Activated CD4-positive, alpha-beta T cell treated with anti-CD3 and anti-CD28 coated beads, Interleukin-2, amount 50 U/mL, for 4 hours (primary cell): ENCODE measurements at places on chromosomes 2 and 18.

DNA sequence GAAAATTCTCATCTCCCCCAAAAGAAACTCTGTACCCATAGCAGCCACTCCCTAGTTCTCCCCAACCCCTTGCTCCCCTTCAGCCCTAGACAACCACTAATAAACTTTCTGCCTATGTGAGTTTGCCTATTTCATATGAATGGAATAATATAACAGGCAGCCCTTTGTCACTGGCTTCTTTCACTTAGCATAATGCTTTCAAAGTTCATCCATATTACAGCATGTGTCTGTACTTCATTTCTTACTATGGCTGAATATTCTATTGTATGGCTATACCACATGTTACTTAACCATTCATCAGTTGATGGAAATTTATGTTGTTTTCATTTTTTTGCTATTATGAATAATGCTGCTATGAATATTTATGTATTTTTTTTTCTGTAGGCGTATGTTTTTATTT lies 442.9 kb downstream of the SLC4A3 start:
- no peak for DNase-seq

DNA sequence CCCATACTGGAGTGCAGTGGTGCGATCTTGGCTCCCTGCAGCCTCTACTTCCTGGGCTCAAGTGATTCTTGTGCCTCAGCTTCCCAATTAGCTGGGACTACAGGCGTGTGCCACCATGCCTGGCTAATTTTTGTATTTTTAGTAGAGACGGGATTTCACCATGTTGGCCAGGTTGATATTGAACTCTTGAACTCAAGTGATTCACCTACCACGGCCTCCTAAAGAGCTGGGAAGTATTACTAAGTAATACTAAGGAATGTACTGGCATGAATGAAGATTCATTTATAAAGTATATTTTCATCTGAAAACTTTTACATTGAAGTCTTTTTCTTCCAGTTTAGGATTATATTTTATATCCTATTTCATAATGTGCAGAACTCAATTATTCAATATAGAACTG lies 38.1 kb downstream of the NUP35 start:
- no peak for DNase-seq

DNA sequence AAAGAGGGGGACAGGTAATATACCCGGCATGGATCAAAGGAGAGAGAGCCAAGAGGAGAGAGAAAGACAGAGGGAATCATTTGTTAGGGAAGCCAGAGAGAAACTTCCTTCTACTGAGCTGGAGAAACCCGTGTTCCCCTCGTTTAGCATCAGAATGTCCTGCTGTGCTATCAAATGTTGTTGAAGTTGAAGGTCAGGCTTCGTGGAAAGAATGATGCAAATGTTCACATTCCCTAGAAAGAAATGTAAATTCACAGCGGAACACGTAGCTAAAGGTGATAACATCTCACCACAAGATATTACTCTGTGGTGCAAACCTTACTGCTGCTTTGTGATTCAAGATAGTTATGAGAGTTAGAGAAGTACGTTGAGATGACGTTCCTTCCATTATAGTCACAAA lies 258.1 kb downstream of the LNPK start:
- no peak for DNase-seq

DNA sequence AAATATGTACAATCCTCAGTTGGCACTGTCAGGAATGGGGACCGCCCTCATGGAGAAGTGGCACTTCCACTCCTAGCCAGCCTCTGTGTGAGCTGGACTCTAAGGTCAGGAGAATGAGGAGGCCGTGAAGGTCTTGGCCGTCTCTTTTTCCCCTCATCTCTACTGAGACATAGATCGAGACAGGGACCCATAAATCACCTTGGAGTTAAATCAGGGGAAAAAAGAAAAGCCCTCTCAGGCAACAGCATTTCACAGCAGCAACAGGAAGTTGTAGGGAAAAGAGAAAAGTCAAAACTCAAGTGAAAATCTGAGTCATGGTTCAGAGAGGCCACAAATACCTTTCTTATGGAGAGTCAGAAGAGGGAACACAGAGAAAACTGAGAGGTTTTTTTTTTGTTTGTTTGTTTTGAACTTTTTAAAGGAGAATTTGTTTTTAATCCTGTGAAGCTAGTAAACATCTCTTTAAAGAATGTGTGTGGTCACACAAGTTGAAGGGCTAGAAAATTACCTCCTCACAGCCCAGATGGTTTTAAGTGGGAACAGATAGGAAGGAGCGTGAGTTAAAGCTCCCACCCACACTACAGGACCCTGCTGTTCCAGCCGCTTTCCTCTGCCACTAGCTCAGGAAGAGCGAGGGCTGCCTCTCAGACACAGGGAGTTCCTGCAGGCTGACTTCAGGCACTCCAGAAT lies 30.6 kb upstream of the CYP1B1 start:
- no peak for DNase-seq

DNA sequence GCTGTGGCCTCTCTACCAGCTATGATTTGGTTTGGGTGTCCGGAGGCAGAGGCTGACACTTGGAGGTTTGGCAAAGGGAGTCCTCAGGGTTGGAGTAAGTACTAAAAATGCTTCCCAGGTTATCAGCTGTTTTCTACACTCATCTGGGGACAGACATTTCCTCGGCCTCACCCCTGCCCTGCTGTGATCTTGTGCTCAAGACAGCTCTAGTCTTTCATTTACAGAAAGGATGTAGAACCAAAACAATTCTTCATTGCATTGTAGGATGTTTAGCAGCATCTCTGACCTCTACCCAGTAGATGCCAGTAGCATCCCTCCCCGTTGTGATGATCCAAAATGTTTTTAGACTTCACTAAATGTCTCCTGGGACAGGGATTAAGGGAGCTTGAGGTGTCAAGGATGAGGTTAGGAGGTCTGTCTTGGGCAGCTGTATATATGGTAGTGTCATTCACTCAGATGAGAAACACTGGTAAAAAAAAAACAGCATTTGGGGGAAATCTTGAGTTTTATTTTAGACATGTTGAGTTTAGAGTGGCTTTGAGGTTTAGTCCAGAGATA lies 26.6 kb downstream of the CD28 start:
- DNase-seq = no peak

GRCh38 chr2:119462574-119462973 lies 30.9 kb downstream of the TMEM37 start:
- DNase-seq = no peak

GRCh38 chr2:118495290-118495689 lies 352.2 kb downstream of the EN1 start:
- DNase-seq = no peak

DNA sequence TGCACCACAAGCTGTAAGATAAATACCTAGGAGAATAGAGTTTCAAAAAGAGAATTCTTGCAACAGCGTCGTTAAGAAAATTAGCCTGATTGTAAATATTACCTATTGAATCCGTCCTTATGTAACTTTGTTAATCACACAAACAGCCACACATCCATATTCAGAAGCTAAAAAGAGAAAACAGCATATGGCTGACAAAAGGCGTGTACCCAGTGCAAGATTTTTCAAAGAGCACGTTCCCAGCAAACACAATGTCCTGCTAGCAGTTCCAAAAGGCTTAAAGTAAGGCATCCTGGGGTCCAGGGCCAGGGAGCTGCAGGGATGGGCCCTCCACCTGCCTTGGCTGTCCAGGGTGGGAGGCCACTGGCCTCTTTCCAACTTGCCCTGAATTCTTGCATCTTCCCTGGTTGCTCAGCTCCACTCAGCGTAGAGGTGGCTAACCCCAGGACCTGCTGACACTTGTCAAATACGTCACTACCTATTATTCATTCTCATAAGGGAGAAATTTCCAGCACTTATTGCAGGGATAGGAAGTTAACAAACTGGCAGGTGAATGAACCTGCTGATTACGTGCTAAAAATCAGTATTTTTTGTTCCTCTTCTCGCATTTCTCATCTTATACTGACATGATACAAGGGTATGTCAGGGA lies 102.1 kb upstream of the NEDD4L start:
- DNase-seq = no peak

GRCh38 chr18:25112821-25113434 lies 239.0 kb downstream of the ZNF521 start:
- DNase-seq = no peak

- DNase-seq = no peak
Observed at GRCh38 chr2:30437809-30438548, 9.1 kb upstream of the LCLAT1 start.

GRCh38 chr2:73594251-73594650 lies 48.0 kb downstream of the NAT8 start:
- DNase-seq = no peak

- no peak for DNase-seq
Observed at GRCh38 chr2:204315236-204315662, 230.0 kb upstream of the PARD3B start.

GRCh38 chr2:109270505-109271312 lies 141.7 kb downstream of the SH3RF3 start:
- DNase-seq = no peak

GRCh38 chr18:43248610-43249249 lies 28.6 kb downstream of the SYT4 start:
- DNase-seq = no peak

DNA sequence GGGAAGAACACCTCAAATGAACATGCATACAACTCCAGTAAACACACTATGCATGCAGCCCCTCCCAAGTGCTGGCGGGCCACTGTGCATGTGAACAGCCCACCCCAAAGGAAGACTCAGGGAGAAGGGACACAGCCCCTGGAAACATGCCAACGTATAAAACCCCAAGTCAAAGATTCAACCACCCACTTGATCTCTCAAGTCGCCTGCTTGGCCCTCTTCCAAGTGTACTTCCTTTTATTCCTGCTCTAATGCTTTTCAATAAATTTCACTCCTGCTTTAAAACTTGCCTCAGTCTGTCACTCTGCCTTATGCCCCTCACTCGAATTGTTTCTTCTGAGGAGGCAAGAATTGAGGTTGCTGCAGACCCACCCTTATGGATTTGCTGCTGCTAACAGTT lies 139.1 kb downstream of the C1D start:
- no peak for DNase-seq

DNA sequence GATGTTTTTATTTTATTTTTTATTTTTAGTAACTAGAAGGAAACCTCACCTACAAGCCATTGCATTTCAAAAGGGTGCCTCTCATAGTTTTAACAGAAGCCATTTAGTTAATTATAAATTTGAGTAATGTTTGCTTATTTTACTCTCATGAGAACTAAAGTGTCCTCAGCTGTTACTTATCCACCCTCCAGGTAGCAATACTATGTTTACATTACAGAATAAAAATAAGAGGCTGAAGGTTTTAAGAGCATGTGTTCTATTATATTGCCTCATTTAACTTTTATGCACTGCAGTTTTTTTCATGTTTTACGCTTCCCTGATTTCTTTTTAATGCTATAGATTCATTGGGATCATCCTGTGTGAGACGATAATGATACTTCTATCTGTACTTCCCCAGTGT lies 235.5 kb downstream of the THSD7B start:
- no peak for DNase-seq

- DNase-seq = no peak
Observed at GRCh38 chr2:233768076-233768475, 8.0 kb downstream of the UGT1A1 start.

- DNase-seq = no peak
Observed at GRCh38 chr2:67313536-67313935, 83.6 kb upstream of the ETAA1 start.

DNA sequence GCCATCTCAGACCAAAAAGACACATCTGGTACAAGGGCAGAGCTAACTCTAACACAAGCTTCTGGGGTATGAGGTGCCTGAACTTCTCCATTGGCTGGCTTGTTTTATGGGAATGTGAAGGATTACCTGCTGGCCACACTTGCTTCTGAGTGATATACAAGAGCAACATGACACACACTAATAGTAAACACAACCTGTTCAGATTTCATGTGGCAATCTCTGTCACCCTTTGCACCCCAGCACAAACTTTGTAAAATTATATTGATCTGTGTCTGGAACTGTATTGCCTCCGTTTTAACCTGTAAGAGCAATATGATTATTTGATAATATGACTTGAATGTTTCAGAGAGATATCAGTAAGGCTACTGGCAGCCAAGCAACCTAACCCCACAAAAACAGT lies 276.7 kb downstream of the CCDC85A start:
- no peak for DNase-seq

- DNase-seq = no peak
Observed at GRCh38 chr18:22166069-22166950, 3.1 kb upstream of the GATA6 start.

- DNase-seq = no peak
Observed at GRCh38 chr2:127638361-127639110, 7.4 kb upstream of the GPR17 start.

DNA sequence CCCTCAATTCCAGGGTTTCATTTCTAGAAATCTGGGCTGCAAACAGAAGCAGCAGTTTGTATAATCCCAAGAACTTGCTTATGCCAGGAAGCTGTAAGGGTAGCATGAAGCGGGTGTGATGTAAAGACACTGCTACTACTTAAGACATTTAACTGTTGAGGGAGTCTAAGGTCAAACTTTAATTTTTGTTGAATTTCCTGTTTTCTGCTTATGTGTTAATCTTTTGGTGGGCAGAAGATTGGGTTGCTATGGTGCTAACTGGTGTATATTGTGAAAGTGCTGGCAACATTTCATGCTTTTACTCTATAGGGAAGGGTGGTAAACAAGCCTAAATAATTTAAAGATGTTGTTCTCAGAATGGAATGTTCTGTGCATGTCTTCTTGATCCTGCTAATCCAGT lies 2.7 kb downstream of the NCOA1 start:
- no peak for DNase-seq

- no peak for DNase-seq
Observed at GRCh38 chr2:68318914-68319397, 793 bp downstream of the CNRIP1 start.

- DNase-seq = no peak
Observed at GRCh38 chr2:43812947-43813346, 25.7 kb downstream of the ABCG5 start.

GRCh38 chr2:136395582-136395981 lies 277.6 kb upstream of the CXCR4 start:
- no peak for DNase-seq

DNA sequence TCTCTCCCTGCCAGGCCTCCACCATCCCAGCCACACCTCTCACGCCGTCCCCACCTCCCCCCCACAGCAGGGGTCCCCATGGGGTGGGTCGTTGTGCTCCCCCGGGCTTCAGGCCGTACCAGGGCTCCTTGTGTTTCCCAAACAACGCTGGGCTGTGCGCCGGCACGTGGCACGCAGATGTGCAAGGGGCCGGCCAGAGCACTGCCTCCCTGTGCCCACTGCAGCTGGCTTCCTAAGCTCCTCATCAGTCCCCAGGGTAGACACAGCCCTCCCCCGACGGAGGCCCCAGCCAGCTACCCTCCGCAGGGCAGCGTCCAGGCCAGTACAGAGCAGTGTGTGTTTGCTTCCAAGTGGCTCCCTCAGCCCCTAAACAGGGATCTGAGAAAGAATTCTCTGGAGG lies 34.0 kb downstream of the BIN1 start:
- DNase-seq = no peak

GRCh38 chr2:45833968-45834344 lies 182.5 kb downstream of the PRKCE start:
- DNase-seq = no peak

DNA sequence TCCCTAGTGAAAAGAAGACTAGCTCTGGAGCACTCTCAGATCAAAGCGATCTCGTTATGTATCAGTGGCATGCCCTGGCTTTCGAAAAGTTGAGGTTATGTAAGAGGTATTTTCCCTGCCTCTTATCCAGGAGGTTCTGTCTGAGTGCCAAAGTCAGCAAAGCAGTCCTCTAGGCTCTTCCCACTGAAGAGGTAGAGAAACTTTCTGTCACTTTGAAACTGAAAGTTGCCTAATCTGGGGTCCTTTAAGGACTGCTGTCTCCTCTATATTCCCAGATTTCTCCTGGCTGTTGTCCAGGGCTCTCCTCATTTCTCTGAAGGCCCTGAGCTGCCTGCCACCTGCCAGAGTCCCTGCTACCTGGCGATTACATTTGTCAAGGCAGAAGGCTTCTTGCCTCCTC lies 96.3 kb downstream of the B3GNT2 start:
- no peak for DNase-seq

- no peak for DNase-seq
Observed at GRCh38 chr2:158394453-158394852, 62.1 kb downstream of the CCDC148 start.
